ENCODE measurements at places on chromosomes 13 and 19.

DNA sequence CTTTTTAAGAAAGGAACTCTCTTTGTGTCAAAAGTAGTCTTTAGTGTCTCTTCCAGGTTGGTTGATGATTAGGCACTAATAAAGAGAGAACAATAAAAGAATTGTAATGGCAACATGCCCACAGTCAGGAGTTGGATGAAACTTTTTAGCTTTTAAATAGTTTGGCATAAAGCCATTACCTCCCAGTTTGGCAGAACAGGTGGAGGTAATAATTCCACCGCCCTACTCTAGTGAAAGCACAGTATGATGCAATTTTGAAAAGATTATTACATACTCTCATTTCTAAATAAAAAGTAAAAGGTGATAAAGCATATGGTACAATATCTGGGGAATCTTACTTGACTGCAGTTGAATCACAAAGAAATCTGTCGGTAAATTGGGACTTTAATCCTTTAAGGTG lies 497.6 kb downstream of the SUCLA2 start:
- no peak for DNase-seq

DNA sequence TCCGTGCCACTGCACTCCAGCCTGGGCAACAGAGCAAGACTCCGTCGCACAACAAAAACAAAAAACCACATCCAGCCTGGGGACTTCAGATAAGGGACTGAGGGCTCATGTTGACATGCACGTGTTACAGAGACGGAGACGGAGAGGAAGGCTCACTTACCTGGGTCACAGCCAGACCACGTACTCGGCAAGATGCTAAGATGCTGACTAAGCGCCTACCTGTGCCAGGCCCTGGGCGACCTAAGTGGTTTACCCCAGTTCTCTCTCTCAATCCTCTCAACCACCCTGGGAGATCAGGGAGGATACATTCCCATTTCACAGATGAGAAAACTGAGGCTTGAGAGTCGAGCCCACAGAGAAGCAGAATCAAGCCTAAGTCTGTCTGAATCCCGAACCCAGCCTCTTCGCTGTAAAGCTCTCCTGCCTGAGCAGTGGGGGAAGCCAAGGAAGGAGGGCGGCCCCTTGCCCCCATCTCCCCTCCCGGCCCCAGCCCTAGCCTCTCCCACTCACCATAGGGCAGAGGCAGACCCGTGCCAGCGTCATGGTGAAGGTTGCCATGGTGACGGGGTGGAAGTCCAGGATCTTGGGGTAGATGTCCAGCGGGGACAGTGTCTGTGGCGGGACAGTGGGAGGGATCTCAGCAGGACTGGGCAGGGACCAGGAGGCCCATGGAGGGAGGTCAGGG lies 13.5 kb downstream of the ERCC2 start:
- no peak for DNase-seq

GRCh38 chr13:77908531-77908930 lies 10.1 kb downstream of the EDNRB start:
- DNase-seq, result no peak

GRCh38 chr19:37943480-37943879 lies 36.5 kb downstream of the SIPA1L3 start:
- DNase-seq, result no peak

DNA sequence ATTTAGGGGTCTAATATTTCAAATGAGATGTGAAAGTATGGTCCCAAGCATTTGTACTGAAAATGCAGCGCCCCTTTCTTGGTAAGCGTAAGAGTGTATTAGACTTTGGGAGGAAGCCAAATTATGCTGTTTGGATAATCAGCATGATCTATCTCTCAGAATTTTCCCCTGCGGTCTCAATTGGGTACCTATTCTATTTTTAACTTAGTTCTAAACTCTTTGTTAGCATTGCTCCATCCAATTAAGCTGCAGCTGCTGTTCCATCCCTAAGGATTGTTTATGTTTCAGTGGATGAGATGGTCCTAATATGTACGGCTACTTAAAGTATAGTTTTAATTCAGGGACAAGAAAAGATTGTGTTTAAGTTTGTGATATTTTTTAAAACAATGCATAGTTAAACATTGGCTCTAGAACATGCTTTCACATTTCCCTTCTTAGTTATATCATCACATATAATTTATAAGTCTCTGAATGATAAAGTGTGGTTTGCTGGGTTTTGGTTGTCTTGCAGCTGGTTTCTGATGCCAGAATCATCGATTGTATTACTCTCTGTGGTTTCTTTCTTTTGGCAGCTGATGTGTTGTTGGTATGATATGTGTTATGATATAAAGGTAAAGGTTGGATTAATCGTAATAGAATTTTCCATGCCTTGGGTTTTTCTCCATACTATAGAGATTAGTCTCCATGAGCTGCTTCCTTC lies 15.0 kb downstream of the POLR1D start:
- DNase-seq, result no peak
